ENCODE measurements at places on chromosomes 16 and 17. TPM values are rescaled to one million over a fixed set of nuclear protein-coding genes. Genes with fewer than 3 reads are reported as not detected.

ATP2C2 gene
- not detected for total RNA-seq

RAB11FIP4 gene
- total RNA-seq = 12.0 TPM

MAP2K6 gene
- total RNA-seq = 2.8 TPM

RPUSD1 gene
- total RNA-seq = 7.8 TPM

COA3 gene
- total RNA-seq = 67.2 TPM

SLC22A31 gene
- total RNA-seq = not detected

ABCC12 gene
- not detected for total RNA-seq

DNAH9 gene
- not detected for total RNA-seq

SLFN11 gene
- 16.8 TPM for total RNA-seq

KRT28 gene
- not detected for total RNA-seq

CARD14 gene
- not detected for total RNA-seq

GP1BA gene
- total RNA-seq = not detected

PNMT gene
- total RNA-seq = 7.1 TPM

CSH1 gene
- not detected for total RNA-seq
